Mucosa of gallbladder (tissue), 1 donor: ENCODE measurements at places on chromosomes 13 and 19. TPM values are rescaled to one million over a fixed set of nuclear protein-coding genes. Genes with fewer than 3 reads are reported as not detected.

The ZNF799 gene
- 9.7 TPM for total RNA-seq

The CNMD gene
- total RNA-seq: 0.26 TPM

DNA sequence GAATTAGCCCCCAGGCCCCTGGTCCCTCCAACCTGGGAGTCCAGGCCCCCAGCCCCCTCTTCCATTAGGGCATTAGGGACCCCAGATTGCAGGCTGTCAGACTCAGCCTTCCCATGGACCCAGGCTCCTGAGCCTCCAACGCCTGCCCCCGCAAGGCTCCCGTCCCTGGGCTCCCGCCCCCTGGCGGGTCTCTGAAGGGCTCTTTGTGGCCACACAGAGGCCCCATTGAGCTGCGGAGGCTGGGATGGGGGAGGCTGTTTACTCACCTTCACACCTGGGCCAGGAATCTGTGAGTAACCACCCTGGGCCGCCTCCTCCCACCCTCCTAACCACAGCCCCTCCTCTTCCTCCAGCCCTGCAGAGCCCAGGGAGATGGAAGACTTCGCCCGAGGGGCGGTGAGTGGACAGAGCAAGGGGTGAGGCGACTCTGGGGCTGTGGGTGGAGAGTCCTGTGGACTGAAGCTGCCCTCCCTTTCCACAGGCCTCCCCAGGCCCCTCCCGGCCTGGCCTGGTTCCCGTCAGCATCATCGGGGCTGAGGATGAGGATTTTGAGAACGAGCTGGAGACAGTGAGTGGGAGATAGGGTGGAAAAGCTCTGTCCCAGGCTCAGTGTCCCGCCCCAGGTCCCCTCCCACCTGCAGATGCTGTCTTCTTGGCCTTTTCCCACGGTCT lies 4.9 kb downstream of the ARHGEF1 start:
- DNase-seq: peak; percentile 60

GRCh38 chr13:112161521-112162301 lies 94.8 kb downstream of the SOX1 start:
- no peak for DNase-seq

DNA sequence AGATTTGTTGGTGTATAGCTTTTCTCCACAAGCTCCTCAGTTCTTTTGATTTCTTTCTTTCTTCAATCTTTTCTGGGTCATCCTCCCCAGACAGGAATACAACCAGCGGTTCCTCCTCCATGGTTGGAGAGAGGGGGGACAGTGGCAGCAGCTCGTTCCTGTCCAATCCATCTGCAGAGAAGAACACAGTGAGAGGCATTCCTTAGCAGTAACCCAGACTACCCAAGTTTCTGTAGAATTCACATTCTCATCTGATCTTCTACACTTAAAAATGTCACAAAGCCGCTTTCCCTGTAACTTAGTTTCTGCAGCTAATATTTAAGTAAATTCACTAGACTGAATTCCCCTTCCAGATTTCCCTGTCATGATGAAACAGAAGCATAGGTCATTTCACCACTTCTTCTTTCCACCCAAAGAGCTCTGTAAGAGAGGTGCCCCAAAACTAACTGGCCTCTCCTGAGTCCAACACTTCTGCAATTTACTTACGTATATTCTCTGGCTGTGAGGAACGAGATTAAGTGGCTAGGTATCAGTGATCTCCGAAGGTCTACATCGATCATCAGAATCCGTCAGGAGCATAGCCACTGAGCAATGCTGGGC lies 171.9 kb downstream of the TBC1D4 start:
- DNase-seq: no peak

DNA sequence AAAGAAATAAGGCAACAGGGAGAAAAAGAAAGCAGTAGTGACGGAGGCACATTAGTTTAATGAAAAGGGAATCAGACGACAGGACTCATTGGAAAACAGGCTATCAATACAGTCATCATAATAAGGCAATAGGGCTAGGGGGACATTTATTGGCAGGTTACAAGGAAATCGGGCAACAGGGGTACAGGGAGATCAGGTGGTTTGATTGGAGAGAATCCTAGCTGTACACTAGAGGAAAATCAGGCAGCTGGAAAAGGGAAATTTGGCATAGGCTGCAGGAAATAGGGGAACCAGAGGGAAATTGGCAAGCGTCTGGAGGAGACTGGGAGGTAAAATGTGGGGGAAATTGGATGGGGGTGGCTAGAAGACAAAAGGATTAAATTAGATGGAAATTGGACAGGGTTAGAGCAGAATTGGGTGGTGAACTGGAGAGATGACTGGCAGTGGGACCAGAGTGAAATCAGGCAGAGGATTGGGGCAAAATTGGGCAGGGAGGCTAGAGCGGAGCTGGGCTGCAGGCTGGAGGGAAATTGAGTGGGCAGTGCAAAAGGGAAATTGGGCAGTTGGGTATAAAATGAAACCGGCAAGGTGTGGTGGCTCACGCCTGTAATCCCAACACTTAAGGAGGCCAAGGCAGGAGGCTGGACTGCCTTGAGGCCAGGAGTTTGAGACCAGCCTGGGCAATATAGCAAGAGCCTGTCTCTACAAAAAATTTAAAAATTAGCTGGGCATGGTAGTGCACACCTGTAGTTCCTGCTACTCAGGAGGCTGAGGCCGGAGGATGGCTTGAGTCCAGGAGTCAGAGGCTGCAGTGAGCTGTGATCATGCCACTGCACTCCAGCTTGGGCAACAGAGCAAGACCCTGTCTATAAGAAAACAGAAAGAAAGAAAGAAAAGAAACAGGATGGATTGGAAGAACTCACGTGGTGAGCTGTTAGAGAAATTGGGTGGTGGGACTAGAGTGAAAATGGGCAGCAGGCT lies 7.4 kb downstream of the LRFN3 start:
- DNase-seq: no peak

DNA sequence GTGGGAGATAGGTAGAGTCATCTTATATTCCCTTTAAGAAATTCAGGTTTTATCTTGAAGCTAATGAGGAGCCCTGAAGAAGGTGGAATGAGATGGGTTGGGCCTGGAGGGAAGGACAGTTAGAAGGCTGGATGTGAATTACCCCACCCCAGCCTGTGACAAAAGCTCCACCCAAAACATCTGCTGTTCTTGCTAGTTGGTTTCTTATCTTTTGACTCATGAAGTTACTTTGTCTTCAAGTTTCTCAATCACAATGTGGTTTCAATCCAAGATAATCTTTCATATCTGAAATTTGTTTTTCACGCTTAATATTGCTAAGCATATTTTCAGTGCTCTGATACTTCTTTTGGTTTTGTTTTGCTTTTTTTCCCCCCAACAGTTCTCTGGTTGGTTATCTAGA lies 38.3 kb upstream of the HMGB1 start:
- no peak for DNase-seq

DNA sequence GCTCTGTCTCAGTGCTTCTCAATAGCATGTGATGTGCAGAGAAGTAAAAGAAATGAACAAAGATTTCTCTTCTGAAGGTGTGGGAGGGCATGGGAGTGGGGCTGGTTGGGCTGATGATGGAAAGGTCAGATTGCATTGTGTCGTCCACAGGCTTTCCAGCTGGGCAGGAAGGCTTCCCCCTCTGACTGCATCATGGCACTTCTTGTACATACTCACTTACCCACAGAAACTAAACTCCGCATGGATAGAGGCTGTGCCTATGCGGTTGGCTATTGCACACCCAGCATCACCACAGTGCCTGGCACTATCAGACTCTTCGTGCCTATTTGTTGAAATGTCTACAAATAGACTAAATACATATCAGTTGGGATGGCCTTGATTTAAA lies 24.4 kb upstream of the TNFSF11 start:
- no peak for DNase-seq

DNA sequence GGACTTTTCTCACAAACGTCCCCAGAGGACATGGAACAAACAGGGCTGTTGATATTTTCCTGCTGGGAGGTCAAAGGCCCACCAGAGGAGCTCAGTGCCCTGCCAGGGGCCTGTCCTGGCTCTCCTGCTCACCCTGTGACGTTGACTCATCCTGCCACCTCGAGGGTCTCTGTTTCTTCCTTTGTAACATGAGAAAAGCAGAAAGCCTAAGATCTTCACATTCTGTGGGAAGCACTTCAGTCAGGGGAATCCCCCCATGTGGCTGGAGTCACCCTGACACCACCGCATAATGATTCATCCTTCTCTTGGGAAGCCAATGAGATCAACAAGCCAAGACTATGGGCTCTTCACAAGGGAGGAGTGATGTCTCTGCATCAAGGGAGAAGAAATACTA lies 147.9 kb downstream of the KATNAL1 start:
- no peak for DNase-seq
